ENCODE measurements at places on chromosomes 12 and 14.
A peak's percentile ranks its signal among the peaks of the same experiment; 100 is the strongest.

- no peak for DNase-seq
These were observed 219.3 kb upstream of the NOS1 start for GRCh38 chr12:117580718-117581062.

DNA sequence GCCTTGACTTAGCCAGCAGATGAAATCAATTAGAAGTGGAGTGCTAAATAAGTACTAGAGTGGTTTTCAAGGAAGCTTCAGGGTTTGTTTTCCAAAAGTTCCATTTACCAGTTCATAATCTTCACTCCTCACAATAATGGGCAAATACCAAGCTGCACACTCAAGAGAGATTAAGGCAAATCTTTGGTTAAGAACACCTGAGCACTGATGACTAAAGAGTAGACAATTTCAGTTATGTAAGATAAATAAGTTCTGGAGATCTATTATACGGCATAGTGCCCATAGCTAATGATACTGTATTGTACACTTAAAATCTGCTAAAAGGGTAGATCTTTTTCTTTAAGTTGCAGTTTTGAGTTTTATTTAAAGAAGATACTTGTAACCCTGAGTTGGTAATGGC is 125.0 kb downstream of the ARMH4 start:
- no peak for DNase-seq

- DNase-seq = no peak
These were observed 175.4 kb upstream of the CDKN3 start for GRCh38 chr14:54221432-54221803.

GRCh38 chr12:21456291-21456780 is 18.9 kb downstream of the PYROXD1 start:
- DNase-seq = no peak

GRCh38 chr12:131505561-131505960 is 205.3 kb upstream of the SFSWAP start:
- no peak for DNase-seq

GRCh38 chr12:29463198-29463597 is 34.3 kb downstream of the OVCH1 start:
- DNase-seq = no peak

- no peak for DNase-seq
These were observed 24.3 kb downstream of the MVK start for GRCh38 chr12:109597795-109598427.

DNA sequence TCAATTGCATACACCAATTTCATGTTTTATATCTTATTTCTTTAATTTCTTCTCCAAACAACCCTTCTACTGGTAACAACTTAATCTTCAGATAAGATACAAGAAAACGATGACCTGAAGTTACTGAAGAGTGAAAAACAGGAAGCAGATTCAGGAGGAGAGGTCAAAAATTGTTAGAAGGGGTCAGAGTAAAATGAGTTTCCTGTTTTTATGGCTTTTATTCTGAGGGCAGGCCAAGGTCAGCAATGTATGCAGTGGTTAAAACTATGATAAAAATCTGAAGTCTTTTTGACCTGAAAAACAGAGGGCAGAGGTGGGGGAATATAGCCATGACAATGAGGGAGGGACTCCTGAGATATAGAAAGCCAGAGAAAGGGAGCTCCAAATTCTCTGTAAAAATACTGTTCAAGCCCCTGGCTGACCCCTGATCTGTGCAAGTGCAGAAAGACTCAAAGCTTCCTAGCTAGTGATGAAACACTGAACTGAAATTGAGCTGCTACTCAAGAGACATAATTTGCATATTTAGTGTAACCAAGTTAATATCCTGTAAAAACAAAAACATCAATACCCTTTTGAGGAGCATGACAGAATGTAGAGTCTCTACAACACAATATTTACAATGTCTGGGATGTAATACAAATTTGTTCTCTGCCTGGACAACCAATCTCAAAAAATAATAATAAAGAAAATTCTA is 514.3 kb upstream of the SEL1L start:
- no peak for DNase-seq

- DNase-seq = no peak
These were observed 199.5 kb upstream of the CAND1 start for GRCh38 chr12:67069451-67070306.

DNA sequence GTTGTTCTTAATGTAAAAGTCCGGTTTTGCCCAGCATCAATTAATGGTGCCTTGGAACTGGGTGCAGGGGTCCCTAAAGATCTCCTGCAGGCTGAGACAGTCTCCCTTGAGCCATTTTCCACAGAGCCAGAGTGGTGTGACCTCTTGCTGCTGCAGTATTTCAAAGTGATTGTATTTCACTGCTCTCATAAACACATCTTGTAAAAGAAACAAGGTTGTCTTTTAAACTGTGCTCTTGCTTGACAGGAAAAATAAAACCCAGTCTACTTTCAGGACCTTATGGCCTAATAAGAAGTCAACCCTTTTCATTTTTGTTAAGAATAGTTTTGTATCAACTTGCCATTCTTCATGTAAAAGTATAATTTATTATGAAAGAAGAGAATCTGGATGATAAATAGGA is 44.7 kb downstream of the TMEM117 start:
- no peak for DNase-seq

DNA sequence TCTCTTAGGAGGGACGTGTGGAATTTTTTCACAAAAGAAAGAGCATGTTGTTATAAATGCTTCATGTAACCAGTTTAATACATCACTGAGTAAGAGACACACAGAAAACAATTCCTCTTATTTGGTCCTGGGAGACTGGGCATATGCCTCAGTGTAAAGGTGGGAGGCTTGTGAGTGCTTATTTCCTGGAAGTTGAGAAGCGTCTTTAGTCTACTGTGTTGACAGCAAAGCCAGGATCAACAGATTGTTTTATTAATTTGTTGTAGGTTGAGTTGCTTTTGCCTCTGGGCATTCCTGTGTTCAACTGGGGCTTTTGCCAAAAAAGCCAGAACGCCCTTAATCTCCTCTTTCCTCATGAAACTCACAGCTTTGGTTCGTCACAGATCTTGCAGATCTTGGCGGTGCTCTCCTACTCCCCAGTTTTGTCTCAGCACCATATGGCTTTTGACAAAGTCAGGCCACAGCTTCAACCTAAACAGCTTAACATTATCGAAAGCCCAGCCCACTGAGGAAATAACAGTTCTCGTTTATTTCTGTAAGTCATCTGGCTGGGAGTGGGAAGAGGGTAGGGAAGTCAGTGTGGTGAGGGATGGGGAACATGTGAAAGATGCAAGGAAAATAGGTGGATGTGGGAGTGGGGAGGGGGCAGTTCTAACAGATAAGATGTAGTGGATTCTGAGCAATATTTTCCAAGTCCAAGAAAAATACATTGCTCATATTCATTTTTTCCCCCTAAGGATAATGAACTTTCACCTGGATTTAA is 227.2 kb downstream of the DACT1 start:
- DNase-seq = peak; percentile 22

DNA sequence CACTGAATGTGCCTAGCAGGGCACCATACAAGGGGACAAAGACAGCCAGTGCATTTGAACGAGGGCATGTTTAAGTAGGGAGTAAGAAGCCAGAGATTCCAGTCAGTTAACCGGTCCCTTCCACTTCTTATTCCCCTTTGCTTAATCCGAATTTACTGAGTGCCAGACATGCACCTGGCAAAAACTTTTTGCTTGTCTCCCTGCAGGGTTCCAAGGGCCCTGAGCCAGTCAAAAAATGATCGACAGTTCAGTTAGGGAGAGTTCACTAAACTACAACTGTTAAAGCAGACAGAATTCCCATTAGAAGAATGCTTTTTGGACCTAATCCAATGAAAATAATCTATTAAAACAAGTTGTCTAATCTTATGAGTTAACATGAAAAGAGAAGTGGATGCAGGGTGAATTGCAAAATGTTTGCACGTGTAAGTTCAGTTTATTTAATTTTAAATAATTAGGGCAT is 193.8 kb downstream of the TMTC2 start:
- no peak for DNase-seq

DNA sequence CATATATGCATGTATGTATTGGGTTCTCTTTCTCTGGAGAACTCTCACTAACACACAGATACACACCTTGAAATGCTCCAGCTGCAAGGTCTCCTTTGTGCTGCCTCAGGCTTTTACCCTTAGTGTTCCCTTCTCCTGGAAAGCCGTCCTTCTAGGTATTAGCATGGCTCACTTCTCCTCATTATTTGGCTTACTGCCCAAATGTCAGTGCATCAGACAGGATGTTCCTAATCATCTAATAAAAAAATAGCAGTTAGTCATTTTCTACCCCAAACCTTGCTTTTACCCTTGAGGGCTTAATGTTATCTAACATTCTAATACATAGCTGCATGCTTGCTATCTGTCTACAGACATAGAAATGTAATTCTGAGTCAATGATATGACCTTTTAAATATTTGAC is 109.0 kb upstream of the SLC16A7 start:
- no peak for DNase-seq

DNA sequence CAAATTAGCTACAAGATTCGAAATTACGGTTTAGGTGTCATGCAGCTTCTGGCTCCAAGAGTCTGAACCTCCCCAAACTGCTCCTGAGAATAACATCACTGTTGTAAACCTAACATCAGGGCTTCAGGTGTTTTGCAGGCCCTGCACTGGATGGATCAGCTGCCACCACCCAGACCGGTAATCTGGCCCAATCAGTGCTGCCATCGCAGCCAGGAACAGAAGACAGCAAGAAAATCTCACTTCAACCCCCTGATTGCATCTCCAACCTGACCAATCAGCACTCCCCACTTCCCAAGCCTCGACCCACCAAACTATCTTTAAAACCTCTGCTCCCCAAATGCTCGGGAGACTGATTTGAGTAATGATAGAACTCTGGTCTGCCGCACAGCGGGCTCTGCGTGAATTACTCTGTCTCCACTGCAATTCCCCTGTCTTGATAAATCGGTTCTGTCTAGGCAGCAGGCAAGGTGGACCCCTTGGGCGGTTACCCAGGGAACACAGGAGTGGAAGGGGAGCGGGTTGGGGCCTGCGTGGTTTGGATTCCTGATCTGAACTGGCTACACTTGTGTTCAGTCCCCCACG is 268.5 kb upstream of the SFSWAP start:
- DNase-seq = no peak

GRCh38 chr14:102063109-102063807 is 23.6 kb downstream of the HSP90AA1 start:
- DNase-seq = peak; percentile 84

- no peak for DNase-seq
These were observed 7.0 kb upstream of the KRT71 start for GRCh38 chr12:52559979-52560378.

GRCh38 chr12:122202017-122202416 is 1.5 kb upstream of the B3GNT4 start:
- no peak for DNase-seq

GRCh38 chr12:132631666-132632065 is 13.1 kb downstream of the P2RX2 start:
- DNase-seq = no peak

GRCh38 chr14:50792634-50793068 is 38.3 kb downstream of the NIN start:
- no peak for DNase-seq

- DNase-seq = no peak
These were observed 61.5 kb downstream of the SLC2A13 start for GRCh38 chr12:40044396-40044795.

DNA sequence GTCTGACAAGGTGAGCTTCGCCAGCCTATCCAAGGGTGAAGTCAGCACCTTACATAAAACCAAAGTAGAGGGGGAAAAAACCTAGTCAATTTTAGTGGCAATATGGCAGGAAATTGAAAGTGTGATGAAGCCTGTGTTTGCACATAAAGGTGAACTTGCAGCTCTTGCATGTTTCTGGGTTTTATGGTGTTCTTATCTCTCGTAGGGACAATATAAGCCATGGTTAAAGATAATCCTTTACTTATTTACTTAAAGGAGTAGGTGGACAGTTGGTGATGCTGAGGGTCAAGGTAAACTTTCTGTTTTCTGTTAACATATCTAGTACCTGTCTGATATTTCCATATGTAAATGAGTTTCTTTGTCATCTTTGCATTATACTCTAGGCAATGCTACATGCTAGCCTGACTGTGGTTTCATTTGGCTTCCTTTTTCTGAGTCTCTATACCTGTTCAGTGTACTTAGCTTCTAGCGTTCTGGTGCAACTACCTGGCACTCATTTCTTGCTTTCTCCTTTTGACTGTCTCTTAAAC is 32.8 kb downstream of the CCDC91 start:
- no peak for DNase-seq

- no peak for DNase-seq
These were observed 169.7 kb upstream of the G2E3 start for GRCh38 chr14:30389134-30389876.

DNA sequence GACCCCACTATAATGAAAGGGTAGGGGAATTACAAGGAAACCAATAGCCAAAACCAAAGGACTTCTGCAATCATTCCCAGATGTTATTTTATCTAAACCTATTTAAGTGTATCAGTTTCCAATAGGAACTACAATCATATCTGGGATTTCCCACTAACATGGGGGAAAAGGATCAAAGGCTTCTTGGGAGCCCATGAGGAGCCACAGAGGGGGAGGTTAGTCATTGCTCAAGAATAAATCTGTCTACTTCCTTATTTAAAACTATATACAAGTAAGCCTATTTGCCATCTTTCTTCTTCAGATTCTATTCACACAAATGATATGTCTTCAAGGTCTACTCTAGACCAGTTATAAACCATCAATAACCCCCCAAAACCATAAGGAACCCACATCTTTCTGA is 33.1 kb downstream of the FGD6 start:
- DNase-seq = no peak

GRCh38 chr14:81625343-81625742 is 91.7 kb upstream of the SEL1L start:
- DNase-seq = peak; percentile 48
